Vagina (tissue), 2 donors: ENCODE measurements at places on chromosomes 3 and 15. TPM values are rescaled to one million over a fixed set of nuclear protein-coding genes. Genes with fewer than 3 reads are reported as not detected.

DNA sequence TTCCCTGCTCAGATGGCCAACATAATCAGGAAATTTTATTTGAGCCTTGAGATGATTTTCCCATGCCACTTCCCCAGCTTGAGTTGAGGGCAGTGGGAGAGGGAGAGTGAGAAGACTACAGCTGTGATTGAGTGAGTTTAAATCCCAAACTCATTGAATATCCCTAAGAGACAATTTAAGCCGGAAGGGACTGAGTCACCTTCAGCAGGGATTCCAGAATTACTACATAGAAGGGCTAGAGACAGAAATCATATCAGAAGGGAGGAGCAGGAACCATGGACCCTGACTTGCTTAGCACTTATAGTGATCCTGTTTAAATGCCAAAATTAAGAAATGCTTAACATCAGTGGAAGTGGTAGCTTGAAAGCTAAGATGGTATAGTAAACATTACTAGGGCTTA is 312.2 kb upstream of the SLCO3A1 start:
- peaks cover 5% of the 10 kb centered on the region for H3K4me1 ChIP-seq
- no peaks in the 10 kb centered on the region for H3K36me3 ChIP-seq
- DNase-seq, result no peak
- H3K4me3 ChIP-seq, result no peak overlapping the region

DNA sequence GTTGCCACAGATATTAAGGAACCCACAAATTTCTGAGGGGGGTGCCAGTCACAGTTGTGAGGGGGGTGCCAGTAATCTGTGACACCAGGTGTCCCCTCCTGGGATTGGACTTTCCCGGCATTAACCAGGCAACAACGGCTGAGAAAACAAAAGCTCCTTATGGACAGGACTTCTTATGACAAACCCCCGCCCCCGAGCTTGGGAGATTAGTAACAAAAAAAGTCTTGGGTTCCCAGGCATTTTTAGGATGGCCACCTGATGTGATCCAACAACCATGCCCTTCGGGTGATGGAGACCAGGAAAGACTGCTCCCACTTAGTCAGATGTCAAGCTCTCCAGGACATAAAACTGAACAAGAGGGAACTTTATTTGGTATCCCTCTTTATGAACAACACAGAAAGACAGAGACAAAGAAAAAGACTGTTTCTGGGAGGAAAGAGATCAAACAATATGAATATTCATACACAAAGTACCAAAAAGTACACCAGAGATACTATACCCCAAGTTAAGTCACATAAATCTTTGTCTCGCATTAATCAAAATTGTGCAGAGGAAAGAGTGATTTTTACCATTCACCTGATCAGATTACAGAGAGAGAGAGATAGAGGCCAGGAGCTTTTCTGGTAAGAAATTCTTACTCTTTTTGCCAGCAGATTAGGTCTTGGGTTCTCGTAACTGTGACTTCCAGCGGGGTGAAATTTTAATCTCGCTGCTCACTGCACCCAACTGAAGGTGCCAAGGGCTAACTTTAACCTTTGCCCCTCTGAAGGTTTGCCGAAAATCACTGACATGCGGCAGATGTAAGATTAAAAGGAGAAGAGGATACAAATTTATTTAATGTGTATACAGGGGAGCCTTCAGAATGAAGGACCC is 61.6 kb downstream of the OSTN start:
- no peak overlapping the region for H3K27ac ChIP-seq
- H3K36me3 ChIP-seq, result no peaks in the 10 kb centered on the region
- no peaks in the 10 kb centered on the region for H3K27me3 ChIP-seq
- no peak overlapping the region for H3K4me3 ChIP-seq

DNA sequence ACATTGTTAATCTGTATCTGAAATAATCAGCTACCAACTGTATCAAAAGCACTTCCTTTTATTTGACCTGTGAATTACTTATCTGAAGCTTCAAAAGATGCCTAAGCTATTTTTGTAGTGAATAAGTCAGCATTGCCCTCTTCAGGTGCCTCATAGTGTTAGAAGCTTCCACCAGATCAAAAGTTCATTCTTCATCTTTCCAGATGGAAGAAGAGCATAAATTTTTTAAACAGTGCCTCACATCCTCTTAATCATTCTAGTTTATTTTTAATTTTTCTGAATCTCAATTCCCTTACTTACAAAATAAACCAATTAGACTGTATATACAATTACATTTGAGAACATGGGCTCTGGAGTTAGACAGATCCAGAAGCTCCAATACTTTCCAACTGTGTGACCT is 65.0 kb downstream of the MYO5A start:
- no peak for DNase-seq
- no peak overlapping the region for H3K27ac ChIP-seq
- no peak overlapping the region for H3K4me3 ChIP-seq
- H3K27me3 ChIP-seq, result no peaks in the 10 kb centered on the region
- no peaks in the 10 kb centered on the region for H3K36me3 ChIP-seq

DNA sequence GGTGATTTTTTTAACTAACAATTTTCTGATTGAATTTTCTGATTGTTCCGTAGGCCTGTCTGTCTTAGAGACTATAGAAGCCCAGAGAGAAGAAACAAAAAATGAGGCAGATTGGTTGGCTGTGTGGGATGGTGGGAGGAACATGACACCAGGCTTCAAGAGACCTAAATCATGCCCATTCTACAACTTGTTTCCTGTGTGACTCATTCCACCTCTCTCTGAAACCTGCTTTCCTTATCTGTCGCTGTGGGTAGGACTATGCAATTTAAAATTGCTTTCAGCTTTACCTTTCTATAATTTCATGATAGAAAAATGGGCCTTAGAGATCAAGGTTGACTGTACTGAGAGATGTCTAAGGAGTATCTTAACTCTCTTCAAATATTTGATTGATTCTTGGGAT is 44.5 kb downstream of the OXNAD1 start:
- no peak overlapping the region for H3K4me3 ChIP-seq
- H3K27me3 ChIP-seq, result no peaks in the 10 kb centered on the region
- H3K36me3 ChIP-seq, result peaks cover 4% of the 10 kb centered on the region

DNA sequence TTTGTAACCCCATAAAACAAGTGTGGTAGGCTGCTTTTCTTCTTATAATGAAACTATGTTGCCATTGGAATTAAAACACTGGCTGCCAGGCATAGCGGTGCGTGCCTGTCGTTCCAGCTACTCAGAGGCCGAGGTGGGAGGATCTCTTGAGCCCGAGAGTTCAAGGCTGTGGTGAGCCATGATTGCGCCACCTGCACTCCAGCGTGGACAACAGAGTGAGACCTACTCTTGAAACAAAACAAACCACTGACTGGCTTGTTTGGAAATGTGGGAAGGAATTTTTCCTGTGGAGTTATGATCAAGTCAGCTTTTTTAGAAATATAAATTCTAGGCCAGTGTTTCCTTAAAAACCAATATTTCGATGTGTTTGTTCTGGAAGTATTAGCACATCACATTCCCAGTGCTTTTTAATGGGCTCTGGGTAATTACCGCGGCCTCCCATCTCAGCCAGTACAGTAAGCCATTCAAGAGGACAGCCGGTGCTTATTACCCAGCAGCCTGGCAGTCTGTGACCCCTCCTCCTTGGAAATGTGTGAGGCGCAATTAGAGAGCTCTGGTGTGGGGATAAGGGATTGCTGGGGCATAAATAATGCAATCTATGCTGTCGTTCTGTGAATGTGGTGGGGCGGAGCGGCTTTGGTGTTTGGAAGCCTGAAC is 58.3 kb upstream of the TRAK1 start:
- H3K27ac ChIP-seq, result peak overlapping the region; percentile 77
- peaks cover 60% of the 10 kb centered on the region for H3K4me1 ChIP-seq
- H3K27me3 ChIP-seq, result no peaks in the 10 kb centered on the region
- no peak for DNase-seq
- no peak overlapping the region for H3K4me3 ChIP-seq

- H3K4me3 ChIP-seq, result no peak overlapping the region
- no peaks in the 10 kb centered on the region for H3K36me3 ChIP-seq
- H3K27ac ChIP-seq, result no peak overlapping the region
- DNase-seq, result no peak
- no peaks in the 10 kb centered on the region for H3K27me3 ChIP-seq
- H3K4me1 ChIP-seq, result no peaks in the 10 kb centered on the region
These were observed 82.7 kb downstream of the ALCAM start for GRCh38 chr3:105449414-105449813.

DNA sequence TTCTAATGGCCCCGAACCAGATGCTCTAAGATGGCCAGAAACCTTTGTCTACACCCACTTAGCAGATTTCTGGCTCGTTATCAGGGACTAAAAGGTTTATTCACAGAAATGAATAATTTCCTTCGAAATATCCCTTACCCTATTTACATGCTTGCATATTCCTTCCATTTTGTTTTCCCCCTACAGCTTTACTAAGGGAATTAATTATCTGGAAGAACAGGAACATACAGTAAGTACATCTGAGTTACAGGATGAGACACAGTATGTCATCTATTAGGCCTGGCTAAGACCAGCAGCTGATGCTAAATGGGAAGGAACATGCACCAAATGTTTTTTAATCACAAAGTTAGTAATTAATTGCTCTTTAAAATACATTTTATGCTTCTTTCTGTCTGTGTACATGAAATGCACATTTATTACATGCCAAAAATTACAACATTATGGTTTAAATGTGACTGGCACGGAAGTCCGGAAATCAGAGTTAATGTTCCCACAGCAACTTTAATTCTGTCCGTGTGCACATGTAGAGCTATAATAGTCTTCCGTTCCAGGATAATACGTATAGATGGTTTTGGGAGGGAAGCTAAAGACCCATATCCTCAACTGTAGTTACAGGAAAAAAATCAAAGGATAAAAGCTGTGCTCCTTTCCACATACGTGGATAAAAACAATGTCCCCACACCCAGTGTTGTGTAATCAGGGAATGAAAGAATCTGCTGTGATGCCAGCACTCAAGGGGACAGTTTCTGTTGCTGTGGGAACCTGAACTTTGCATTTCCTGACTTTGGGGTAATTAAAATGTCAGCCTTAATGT is 82.0 kb downstream of the TIGIT start:
- no peak for DNase-seq
- H3K27me3 ChIP-seq, result no peaks in the 10 kb centered on the region
- peaks cover 23% of the 10 kb centered on the region for H3K4me1 ChIP-seq
- no peak overlapping the region for H3K4me3 ChIP-seq
- H3K36me3 ChIP-seq, result no peaks in the 10 kb centered on the region

- H3K4me3 ChIP-seq, result no peak overlapping the region
- H3K27ac ChIP-seq, result no peak overlapping the region
- no peak for DNase-seq
- H3K27me3 ChIP-seq, result no peaks in the 10 kb centered on the region
- no peaks in the 10 kb centered on the region for H3K4me1 ChIP-seq
These were observed 47.0 kb upstream of the PPIB start for GRCh38 chr15:64209680-64210334.

DNA sequence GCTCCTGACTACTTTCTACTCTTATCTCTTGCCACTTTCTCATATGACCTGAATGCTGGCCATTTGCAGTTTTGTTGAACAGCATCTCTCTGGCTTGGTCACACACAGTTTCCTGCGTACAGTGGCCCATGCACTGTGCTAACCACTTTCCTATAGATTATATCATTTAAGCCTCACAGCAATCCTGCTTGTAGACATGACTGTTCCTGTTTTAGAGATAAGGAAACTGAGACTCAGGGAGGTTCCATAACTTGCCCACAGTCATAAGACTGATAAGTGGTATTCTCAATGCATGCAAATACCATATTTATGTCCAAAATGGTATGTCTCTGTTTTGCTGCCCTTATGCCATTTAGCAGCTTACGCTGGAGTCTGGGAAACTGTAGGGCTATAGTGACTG is 229.5 kb downstream of the NR1D2 start:
- H3K27me3 ChIP-seq, result no peaks in the 10 kb centered on the region
- H3K4me3 ChIP-seq, result no peak overlapping the region
- peaks cover 14% of the 10 kb centered on the region for H3K4me1 ChIP-seq
- H3K27ac ChIP-seq, result no peak overlapping the region
- no peaks in the 10 kb centered on the region for H3K36me3 ChIP-seq

DNA sequence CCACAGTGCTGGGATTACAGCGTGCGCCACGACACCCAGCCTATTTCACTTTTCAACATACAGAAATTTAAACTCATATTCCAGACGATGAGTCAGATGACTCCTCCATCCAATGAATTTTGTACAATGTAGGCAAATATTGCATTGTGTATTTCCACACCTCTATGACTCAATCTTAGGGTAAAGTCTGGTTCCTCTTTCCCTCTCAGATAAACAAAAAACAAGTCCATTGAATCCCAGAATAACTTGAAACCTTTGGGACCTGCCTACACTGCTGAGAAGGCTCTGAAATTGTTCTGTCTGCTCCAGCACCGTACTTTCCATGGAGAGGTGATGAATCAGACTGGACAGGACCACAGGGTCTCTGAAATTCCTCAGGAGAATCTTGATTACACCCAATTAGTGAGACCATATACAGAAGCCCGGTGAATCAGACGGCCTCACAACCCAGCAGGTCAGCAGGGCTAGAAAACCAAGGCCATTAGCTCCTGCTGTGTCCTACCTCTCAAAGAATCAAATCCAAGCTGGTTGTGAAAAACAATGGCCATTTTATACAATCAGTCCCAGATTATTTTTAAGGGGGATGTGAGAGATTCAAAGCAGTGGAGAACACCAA is 112.6 kb downstream of the ERC2 start:
- no peak overlapping the region for H3K27ac ChIP-seq
- no peak overlapping the region for H3K4me3 ChIP-seq
- no peaks in the 10 kb centered on the region for H3K4me1 ChIP-seq
- DNase-seq, result no peak
- H3K27me3 ChIP-seq, result no peaks in the 10 kb centered on the region

GRCh38 chr15:48595981-48596380 is 49.5 kb downstream of the FBN1 start:
- H3K4me3 ChIP-seq, result no peak overlapping the region
- H3K4me1 ChIP-seq, result peaks cover 13% of the 10 kb centered on the region

LRTM1 gene
- total RNA-seq, result not detected

LIPC gene
- total RNA-seq, result not detected

EXOG gene
- total RNA-seq, result 8.8 TPM

DNA sequence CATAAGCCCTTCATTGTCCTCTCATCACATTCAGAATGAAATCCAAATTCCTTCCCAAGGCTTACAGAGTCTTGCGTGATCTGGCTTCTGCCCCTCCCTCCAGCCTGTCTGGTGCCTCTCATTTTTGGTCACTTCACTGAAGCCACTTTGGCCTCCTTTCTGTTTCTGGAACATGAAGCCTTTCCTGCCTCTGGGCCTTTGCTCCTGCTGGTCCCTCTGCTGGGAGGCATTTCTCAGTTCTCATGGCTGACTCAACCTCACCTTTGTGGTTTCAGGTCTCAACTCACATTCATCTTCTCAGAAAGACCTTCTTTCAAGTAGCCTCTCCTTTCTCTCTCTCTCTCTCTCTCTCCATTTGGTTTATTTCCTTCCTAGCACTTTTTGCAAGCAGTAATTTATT is 43.9 kb upstream of the BHLHE40 start:
- no peaks in the 10 kb centered on the region for H3K4me1 ChIP-seq
- no peak for DNase-seq
- H3K27ac ChIP-seq, result no peak overlapping the region

FBXO40 gene
- not detected for total RNA-seq

MAP1A gene
- 16.9 TPM for total RNA-seq

GRCh38 chr15:80567721-80568157 is 127.4 kb upstream of the ABHD17C start:
- no peak for DNase-seq
- no peak overlapping the region for H3K4me3 ChIP-seq
- H3K27ac ChIP-seq, result no peak overlapping the region
- no peaks in the 10 kb centered on the region for H3K4me1 ChIP-seq
- no peaks in the 10 kb centered on the region for H3K27me3 ChIP-seq
- H3K36me3 ChIP-seq, result no peaks in the 10 kb centered on the region
